ENCODE measurements at places on chromosomes 7 and 10.

DNA sequence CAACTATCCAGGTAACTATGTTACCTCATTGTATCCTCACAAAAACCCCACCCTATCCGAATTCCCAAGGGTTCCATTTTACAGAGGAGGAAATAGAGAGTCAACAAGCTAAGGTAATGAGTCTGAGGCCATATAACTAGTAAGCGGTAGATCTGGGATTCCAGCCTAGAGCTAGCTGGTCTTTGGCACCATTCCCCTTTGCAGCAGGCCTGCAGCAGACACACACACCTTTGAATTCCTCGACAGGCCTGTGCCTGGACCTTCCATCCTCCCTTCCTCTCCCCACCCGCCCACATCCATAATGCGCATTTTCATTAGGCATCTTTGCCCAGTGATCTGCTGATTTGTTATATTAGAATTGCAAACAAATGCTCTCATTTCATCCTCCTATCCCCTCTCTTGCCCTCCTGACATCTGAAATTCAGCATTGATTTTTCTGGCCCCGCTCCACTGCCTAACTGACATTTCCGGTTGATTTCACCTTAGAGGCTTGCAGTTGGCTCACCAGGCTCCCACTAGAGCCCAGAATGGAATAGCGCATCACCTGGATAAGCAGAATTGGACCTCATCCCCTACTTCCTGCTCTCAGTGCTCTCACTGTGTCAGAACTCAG is 129.5 kb downstream of the PLXNA4 start:
- DNase-seq: no peak

DNA sequence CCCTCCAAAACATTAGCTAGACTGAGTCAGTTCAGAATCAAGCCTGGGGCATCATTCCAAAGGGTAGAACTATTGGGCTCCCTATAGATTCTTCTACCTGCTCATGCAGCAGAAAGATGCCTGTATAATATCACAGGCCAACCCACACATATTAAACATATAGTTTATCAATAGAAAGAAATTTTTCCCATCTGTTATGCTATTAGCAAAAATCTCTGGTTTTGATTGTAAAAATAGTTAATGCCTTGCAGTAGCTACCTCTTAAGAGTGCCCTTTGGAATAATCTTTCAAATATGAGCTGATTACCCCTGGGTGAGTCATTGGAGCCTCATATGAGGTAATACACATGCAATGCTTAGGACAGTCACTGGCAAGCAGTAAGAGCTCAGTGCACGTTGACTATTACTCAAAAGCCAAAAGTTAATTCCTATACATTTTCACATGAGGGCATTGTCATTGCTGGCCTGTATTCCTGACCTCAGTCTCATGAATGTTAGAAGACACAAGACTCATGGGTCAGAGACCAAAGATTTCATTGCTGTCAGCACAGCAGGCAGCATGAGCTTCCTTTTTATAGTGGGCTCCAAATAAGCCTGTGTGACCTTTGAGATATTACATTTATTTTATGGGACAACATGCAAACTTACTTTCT is 180.0 kb downstream of the FGFR2 start:
- DNase-seq: no peak

GRCh38 chr10:21077681-21078080 is 180.6 kb upstream of the NEBL start:
- no peak for DNase-seq

- no peak for DNase-seq
Measured at GRCh38 chr7:94623820-94624219, 32.1 kb downstream of the SGCE start.

DNA sequence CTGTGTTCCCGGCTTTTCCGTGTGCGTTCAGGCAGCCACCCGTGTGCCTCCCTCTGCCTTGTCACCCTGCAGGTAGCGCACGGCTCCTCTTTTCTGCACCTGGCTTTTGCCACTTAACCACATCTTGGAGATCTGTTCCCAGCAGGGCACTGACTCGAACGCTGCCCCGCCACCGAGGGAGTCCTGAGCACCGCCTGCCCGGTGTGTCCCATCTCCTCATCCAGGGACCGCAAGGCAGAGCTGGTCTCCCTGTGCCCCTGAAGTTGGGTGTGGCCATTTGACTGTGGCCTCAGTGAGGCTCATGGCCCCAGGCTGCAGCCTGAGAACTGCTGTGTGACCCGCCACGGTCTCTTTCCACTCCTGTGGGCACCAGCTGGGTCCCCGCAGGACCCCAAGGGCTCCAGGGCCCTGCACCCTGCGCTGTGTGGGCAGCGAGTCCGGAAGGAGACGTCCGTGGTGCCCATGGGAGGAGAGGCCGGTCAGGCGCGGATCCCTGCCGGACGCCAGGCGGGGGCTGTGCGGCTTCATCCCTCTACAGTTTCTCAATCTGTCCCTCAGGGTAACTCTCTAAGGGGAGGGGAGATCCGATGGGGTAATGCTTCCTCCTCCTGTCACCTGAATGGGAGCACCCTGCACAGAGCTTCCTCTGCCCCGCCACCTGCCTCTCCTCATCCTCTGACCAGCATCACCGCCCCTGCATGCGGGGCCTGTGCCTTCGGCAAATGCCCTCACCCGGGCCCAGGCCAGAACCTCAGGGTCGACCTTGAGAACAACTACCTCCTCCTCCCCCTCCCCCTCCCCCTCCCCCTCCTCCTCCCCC is 1.8 kb upstream of the INTS1 start:
- DNase-seq: no peak

- no peak for DNase-seq
Measured at GRCh38 chr7:25598765-25599164, 370.5 kb upstream of the NPVF start.

DNA sequence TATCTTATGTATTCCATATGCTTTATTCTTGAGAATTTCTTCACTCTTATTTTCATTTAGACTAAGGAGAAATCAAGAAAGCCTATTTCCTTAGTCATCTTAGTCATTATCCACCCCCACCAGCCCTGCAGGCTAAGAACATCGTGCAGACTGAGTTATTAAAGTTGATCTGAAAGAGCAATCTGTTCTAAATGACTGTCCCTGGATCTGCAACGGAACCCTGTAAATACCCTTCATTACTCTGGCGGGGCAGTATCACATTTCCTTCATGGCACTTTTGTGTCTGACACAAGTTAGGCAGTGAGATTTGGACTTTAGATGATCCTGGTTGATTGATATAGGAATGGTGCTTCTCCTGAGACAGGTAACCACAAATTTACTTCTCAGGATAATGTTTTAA is 3.5 kb upstream of the MYPN start:
- no peak for DNase-seq

DNA sequence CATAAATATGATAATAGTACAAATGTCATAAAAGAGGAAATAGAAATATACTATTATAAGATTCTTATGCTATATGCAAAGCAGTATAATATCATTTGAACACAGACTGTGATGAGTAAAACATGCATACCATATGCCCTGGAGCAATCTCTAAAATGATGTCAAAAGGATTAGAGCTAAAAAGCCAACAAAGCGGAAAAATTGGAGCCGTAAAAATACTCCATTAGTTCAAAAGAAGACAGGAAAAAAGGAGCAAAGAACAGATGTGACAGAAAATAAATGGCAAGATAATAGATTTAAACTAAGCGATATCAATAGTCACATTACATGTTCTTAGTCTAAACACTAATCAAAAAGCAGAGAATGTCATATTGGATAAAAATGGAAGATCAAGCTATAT is 191.0 kb upstream of the PLPP4 start:
- no peak for DNase-seq

DNA sequence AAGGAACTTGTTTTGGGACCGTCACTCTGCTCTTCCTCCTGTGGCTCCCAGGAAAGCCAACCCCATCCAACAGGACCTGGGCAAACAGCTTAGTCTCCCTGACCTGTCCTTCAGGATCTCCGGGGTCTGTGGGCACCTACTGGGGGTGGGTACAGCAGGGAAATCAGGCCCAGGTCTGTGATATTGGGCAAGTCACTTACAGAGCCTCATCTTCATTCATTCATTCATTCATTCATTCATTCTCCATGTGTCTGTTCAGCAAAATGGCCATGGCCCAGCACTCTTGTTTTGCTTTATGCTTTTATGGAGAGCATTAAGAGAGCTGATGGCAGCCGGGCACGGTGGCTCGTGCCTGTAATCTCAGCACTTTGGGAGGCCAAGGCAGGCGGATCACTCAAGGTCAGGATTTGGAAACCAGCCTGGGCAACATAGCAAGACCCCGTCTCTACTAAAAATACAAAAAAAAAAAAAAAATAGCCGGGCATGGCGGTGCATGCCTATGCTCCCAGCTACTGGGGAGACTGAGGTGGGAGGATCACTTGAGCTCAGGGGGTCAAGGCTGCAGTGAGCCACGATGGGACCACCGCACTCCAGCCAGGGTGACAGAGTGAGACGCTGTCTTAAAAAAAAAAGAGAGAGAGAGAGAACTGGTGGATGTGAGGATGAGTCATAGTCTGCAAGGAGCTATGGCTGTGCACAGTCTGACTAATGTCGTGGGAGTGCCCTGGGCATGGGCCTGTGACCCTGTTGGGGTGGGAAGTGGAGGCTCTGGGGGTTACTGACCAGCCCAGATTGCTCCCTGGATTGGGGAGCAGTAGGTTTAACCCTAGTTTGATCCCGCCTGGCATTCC is 54.3 kb downstream of the CLIP2 start:
- no peak for DNase-seq

- no peak for DNase-seq
Measured at GRCh38 chr7:3649250-3649649, 348.2 kb downstream of the SDK1 start.

DNA sequence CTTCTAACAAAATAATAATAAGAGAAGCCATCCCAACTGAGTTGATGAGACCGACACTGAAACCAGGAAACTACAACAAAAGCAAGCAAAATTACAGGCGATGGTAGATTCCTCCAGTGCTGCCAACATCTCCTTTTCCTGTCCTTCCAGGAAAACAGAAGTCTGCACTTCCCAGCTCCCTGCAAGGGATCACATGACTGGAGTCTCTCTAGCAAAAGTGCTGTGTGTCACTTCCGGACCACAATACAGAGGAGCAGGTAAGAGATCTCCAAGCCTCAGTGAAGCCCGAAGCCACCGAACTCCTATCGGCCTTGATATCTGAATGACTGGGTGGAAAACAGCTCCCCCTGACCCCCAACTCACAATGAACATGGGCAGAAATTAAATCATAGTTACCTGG is 63.2 kb downstream of the SMURF1 start:
- no peak for DNase-seq

- DNase-seq: no peak
Measured at GRCh38 chr7:150380463-150380862, 1.3 kb downstream of the ZNF775 start.

GRCh38 chr7:151465169-151465568 is 25.2 kb upstream of the CRYGN start:
- DNase-seq: no peak

- DNase-seq: no peak
Measured at GRCh38 chr7:19362099-19362498, 216.9 kb upstream of the FERD3L start.

DNA sequence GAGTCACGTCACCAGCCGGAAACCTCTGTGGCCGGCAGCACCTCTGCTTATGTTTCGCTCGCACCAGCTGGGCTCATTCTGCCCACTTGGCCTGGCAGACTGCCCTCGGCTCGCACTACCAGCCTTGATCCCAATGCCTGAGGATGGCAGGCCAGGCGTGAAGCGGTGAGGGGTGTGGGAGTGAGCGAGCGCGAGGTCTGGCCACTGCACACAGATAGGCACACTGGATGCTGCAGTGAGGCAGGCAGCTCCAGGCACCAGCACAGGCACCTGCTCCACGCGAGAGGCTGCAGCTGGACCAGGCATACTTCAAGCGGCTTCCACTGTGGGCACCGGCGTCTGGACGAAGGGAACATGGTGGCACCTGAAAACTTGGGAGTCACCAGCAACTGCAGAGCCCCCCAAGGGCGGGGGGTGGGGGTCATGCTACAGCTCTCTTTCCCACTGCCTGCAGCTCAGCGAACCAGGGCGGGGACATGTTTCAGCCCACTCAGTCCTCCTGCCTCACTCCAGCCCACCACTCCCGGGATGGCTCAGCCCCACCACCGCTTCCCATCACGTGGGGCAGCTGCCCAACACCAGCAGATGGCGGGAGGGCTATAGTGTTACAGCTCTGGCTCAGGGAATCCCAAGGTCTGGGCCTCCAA is 5.4 kb upstream of the DMTF1 start:
- DNase-seq: no peak

GRCh38 chr10:35237766-35238512 is 98.4 kb upstream of the CCNY start:
- no peak for DNase-seq

GRCh38 chr10:69845574-69846292 is 44.0 kb downstream of the COL13A1 start:
- DNase-seq: no peak

- no peak for DNase-seq
Measured at GRCh38 chr10:105952153-105952552, 1212.4 kb downstream of the SORCS1 start.

GRCh38 chr7:94296881-94297280 is 97.8 kb upstream of the COL1A2 start:
- no peak for DNase-seq

All from omental fat pad (tissue), 4 donors.